ENCODE measurements at places on chromosomes 13 and 19.

DNA sequence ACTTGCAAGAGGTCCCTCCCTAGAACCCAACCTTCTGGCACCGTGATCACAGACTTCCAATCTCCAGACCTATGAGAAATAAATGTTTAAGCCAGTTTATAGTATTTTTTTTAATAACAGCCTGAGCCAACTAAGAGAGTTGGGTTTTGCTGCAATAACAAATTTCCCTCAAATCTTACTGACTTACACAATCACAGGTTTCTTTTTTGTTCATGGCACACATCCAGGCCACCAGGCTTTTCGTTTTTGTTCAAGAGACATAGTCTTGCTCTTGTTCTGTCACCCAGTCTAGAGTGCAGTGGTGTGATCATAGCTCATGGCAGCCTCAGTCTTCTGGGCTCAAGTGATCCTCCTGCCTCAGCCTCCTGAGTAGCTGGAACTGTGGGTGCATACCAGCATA lies 2.0 kb upstream of the SELENOV start:
- no peak for DNase-seq

DNA sequence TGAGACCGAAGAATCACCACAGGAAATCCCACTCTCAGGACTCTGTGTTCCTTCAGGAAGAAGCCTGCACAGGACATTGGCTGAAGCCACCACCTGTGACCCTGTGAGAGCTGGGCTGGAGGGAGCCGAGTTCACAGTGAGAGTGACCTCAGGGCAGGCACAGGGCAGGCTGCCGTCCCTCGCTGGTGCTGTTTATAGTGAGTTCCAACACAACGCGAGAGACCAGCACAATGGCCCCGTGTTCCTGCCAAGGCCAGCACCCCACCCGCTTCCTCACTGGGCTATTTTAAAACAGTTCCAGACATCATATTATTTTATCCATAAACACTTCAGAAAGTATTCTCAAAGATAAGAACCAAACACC lies 18.4 kb upstream of the GAS6 start:
- no peak for DNase-seq

DNA sequence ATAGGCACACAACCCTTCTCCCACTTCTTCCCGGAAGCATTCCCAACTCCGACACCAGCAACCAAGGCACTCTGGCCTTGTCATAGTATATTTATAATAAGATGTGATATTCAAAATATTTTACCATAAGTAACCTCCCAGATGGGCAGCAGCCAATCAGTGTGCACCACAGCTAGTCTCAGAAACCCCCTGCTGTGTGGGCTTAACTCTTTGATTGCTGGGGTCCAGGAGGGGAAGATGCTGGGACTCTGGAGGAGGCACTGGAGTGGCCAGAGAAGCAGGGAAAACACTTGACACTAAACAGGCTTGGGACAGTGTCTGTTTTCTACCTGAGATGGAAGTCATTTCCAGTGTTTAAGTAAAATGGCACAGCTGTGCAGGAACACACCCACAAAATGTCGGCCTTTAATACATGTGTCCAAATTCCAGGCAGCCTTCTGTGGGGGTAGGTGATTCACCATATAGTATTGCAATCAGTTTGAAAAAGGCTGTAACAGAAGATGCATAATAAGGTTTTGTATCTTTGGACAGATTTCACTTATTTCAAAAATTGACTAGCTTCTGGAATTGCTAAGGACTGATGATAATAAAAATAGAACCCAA lies 100.7 kb downstream of the MBNL2 start:
- no peak for DNase-seq

DNA sequence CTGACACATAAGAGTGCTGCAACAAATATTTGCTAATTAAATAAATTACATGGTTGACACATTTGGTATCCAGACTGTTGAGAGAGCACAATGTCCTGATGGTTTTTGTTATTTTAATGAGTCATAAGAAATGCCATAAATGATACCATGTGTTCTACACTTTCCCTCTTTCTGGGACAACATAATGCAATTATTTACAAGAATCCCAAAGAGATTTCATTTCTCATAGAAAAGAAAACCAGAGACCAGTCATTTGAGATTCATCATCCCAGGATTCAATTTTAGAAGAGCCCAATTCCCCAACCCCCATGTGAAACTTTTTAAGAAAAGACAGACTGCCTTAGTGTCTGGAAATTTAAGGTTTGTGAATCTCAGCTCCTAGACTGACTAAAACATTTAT lies 399.6 kb downstream of the DCT start:
- DNase-seq = no peak

GRCh38 chr13:44293908-44294735 lies 79.5 kb upstream of the SERP2 start:
- DNase-seq = no peak

GRCh38 chr13:24074678-24075077 lies 85.8 kb upstream of the SPATA13 start:
- no peak for DNase-seq

DNA sequence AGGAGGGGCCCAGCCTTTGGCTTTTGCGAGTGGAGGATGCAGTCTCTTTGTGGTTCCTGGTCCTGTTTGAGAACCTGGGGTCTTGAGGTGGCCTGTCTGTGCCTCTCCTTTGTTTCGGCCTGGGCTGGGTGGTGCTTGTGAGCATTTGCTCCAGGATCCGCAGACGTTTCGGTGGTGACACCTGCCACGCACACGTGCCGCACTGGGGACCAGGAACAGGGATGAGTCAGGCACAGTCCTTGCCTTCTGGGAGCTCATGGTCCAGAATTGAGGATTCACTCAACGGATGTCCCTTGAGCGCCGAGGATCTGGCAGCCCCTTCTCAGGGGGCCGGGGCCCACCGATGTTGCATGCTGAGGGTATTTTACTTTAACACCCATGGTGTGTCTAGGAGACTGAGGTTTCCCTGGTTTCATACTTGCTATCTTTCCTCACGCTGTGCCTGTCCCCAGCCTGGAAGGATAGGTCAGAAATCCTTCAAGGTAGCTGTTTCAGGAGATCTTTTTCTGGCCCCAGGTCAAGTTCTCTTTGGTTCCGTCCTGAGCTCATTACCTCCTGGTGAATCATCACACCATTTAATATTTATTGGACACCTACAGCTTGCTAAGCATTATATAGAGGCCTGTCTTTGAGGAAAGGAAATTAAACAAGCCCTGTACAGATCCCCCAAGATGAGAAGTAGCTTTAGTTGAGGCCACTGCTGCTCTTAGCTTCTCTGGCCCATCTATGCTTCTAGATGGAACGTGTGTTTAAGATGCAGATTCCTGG lies 5.1 kb downstream of the HDGFL2 start:
- DNase-seq = no peak

GRCh38 chr13:48817166-48817802 lies 158.4 kb upstream of the FNDC3A start:
- DNase-seq = no peak

GRCh38 chr13:110187641-110188161 lies 119.3 kb downstream of the COL4A1 start:
- no peak for DNase-seq

DNA sequence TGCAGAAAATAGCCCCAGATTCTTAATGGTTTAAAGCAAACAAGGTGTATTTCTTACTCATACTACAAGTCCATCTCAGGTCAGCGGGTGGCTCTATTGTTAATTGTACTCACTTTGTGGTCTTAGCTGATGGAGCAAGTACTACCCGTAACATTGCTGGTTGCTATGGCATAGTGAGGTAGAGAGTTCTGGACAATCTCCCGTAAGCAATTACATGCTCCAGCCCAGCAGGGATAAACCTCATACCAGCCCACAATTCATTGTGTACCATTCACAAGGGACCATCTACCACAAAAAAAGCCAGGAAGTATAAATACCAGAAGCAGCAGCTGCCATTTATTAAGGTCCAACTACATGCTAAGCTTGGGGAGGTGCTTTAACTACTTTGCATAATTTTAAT lies 167.1 kb downstream of the PCDH9 start:
- no peak for DNase-seq

DNA sequence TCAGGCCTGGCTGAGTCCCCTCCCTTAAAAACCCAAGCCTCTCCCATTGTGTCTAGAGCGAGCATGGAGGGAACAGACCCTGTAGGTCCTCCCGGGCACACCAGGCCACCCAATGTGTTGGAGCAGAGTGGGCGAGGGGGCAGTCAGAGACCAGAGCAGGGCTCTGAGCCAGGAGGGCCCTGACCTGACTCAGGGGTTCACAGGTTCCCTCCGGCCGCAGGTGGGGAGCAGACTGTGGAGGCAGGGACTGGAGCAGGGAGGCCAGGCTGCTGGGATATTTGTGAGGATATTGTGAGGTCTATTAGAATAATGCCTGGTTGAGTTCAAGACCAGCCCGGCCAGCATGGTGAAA lies 1.6 kb upstream of the TYROBP start:
- no peak for DNase-seq

GRCh38 chr13:77349365-77349764 lies 22.5 kb upstream of the MYCBP2 start:
- no peak for DNase-seq
